ENCODE measurements at places on chromosomes 13 and 19.

- DNase-seq, result peak; percentile 74
Observed at GRCh38 chr13:98033277-98034247, 80.1 kb downstream of the IPO5 start.

- no peak for DNase-seq
Observed at GRCh38 chr19:47188507-47189033, 42.4 kb downstream of the BBC3 start.

DNA sequence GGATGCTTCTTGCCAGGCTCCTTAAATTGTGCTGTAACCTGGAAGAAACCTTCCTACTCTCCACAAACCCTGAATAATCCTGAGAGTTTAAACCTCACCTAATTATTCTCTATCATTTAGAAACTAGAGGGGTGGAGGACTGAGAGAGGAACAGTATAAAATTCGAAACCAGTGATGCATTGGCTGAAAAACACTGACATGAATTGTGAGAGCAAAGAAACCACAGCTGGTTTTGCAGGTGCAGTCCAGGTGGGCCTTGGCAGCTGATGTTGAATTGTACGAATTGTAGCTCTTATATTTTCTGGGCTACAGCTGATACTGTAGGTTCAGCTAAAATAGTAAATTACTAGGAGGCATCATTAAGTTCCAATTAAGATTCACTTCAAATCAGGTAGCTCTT, 227.0 kb upstream of the SLITRK5 start:
- no peak for DNase-seq

DNA sequence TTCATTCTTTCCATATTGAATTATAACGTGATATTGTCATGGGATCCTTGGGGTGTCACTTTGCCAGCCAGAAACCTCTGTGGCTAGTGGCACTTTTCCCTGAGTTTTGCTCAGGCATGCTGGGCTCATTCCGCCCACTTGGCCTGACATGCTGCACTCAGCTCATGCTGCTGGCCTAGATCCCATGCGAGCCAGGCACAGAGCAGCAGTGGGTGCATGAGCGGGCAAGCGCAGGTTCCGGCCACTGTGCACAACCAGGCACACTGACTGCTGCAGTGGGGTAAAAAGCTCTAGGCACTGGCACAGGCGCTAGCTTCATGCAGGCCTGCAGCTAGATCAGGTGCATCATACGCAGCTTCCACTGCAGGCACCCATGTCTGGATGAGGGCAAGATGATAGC, 221.2 kb downstream of the MAB21L1 start:
- DNase-seq, result no peak

DNA sequence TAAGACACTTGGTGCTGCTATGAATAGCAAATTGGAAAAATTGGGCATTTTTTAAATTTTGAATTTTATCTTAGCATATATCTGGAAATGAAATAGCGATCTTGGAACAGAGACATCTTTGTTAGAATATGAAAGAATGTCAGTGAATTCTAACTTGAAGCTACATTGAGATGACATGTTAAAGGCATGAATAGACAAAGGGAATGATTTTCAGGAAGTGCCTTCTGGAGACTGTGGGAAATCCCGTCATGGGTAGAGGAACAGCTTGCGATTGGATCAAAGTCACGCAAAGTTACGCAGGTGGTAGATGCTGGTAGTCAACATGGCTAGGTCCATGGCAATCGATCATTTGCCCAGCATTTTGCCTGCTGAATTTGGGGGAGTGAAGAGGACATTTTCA, 43.5 kb downstream of the LRCH1 start:
- no peak for DNase-seq

DNA sequence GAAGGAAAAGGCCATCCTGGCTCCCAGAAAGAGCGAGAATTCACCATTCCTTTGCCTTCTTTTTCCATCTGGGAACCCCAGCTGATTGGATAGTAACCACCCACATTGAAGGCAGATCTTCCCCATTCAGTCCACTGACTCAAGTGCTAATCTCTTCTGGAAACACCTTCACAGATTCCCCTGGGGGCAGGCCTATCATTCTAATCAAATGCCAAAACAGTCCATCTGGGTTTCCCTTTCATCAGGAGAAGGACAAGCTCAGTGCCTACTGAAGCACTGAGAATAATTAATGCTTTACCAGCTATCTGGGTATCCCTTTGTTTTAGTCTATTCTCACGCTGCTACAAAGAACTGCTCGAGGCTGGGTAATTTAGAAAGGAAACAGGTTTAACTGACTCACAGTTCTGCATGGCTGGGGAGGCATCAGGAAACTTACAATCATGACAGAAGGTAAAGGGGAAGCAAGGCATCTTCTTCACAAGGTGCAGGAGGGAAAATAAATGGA, 293.2 kb downstream of the ENOX1 start:
- DNase-seq, result no peak

DNA sequence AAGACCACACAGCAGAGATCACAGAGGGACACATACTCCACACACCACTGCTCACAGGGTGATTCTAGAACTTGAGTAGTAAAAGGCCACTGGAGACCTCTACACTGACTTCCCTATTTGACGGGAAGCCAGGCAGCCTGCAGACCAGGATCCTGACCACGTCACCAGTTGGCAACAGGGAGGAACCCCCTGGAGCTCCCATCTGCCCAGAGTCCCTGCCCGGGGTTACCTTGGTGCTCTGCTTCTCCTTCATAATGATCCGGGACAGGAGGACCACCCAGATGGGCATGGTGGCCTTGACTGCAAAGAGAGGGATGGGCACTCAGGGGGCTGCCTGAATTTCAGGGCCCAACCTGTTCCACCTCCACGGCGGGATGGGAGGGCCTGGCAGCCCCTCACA, 932 bp downstream of the SLC35E1 start:
- peak; percentile 46 for DNase-seq

DNA sequence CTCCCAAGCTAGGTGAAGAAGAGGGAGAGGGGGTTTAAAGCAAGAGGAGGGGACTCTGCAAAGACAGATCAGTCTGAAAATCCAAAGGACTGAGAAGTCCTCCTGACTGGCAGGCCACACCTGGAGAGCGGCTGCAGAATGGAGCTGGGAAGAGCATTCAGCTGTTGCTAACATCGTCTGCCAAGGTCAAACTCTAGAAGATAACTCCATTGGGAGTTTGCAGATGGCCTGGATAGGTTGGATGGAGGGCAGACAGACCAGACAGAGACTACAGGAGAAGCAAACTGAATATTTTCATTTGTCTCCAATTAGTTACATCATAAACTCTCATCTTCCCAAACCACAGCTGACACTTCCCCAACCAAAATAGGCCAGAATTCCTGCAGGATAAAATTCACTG, 19.9 kb upstream of the SHISA2 start:
- DNase-seq, result no peak

GRCh38 chr19:2451138-2451537, 5.6 kb downstream of the LMNB2 start:
- no peak for DNase-seq

DNA sequence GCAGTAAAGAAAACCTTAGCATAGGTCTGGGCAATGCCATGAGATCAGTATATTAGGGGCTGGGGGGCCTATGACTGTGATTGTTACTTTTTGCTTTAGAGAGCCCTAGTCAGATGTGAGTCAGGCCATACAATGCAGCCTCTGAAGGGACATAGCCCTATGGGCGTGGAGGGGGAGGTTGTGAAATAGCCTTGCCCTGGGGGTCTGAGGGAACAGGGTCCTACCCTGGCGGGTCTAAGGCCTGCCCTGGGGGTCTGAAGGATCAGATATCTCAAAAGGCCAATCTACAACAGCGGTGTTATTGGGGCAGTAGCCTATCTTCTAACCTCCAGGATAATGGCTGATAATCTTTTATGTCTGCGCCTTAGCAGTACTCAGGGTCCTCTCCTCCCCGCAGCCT, 13.8 kb upstream of the SLC1A5 start:
- no peak for DNase-seq

- DNase-seq, result no peak
Observed at GRCh38 chr13:108527844-108528243, 101.6 kb upstream of the MYO16 start.

DNA sequence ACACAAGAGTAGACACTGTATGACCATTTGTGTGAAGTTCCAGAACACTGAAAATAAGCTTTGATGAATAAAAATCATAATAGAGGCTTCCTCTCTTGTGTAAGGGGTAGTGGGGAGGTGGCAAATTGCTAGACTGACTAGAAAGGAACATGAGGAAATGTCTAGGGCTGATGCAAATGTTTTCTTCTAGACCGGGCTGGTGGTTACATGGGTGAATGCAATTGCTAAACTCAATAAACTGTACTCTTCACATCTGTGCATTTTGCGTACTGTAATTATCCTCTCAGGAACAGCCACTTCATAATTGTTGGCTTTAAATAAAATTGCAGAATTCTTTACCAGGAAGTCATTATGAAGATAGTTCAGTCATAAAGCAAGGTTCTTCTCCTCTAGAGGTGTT, 5.2 kb upstream of the KBTBD7 start:
- no peak for DNase-seq

DNA sequence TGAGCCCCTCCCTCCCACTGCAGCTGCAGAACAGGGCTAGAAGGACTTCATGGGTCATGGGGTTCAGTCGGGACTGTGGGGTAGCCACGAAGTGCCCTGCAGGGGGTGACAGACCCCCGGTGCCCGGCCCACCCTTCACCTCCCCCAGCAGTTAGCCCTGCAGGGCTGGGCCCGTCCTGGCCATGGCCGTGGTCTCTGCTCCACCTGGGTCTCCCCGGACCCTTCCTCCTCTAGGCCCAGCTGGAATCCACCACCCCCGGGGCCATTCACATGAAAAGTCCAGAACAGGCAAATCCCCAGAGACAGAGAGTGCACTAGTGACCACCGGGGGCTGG, 17.3 kb downstream of the MKNK2 start:
- DNase-seq, result no peak

GRCh38 chr13:73428706-73429105, 369.9 kb downstream of the KLF5 start:
- DNase-seq, result no peak

DNA sequence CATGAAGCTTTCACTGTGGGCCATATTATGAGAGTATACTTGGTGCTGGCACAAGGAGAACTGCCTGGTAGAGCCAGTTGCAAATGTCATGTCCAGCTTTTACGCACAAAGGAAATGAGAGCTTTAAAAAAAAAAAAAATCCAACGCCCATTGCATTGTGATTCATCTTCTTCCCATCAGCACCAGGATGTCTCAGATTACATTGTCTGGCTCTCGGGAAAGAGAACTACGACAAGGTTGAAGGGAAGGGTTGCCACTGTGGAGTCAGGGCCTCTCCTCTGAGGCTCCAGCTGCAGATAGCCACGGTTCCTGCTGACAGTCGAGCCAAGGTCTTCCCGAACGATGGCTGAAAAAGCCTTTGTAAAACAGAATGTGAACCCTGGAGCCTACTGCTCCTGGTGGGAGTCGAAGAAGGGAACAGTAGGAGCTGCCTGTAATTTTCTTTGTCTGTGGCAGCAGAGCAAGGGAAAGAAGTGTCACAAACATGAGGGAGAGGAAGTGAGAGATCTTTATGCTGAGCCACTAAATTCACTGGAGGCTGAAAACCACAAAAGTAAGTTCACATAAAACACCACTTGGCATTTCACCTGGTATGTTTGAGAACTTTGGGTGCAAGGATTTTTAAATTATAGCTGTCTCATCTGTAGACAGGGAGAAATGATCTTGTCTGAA, 704.7 kb downstream of the DIAPH3 start:
- peak; percentile 83 for DNase-seq

GRCh38 chr19:3224346-3225168, at the start of gene CELF5:
Gene CELF5, plus strand, starts transcription at chr19:3224661. Its CDS starts 79 bp downstream, at chr19:3224740.
- peak; percentile 48 for DNase-seq

DNA sequence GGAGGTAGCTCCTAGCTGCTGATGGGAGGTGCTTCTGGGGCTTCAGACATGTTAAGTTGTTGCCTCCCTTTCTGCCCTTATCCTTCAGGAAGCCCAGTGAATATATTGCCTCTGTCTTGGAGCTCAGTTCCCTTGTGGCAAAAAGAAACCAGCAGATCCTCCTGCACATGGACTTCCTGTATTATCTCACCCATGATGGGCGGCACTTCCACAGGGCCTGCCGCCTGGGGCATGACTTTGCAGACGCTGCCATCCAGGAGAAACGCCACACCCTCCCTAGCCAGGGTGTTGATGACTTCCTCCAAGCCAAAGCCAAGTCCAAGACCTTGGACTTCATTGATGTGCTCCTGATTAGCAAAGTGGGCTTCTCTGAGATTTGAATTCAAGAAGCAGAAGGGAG, 6.0 kb upstream of the CYP4F12 start:
- no peak for DNase-seq

GRCh38 chr13:41833201-41833600, 127.7 kb downstream of the VWA8 start:
- DNase-seq, result no peak

GRCh38 chr19:49801401-49801888, 11.6 kb downstream of the FUZ start:
- DNase-seq, result no peak

DNA sequence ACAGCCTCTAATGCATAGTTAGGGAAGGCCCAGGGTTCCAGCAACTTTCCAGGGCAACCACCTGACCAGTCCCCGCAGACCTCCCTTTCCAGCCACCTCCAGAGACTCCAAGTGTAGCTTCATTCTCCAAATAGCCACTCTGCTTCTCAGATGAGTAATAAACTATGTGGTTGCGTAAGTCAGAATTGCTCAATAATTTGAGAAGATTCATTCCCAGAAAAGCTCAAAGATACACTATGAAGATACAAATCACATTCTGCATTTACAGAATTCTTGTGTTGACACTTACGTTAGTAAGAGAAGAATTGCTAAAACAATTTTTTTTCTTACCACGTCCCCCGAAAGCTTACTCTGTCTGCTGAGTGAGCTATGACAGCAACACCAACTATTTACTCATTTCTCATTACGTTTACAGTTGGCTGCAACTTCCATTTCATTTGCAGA, 8.2 kb upstream of the LATS2 start:
- peak; percentile 97 for DNase-seq

- no peak for DNase-seq
Observed at GRCh38 chr19:3620145-3620816, 6.3 kb downstream of the CACTIN start.

DNA sequence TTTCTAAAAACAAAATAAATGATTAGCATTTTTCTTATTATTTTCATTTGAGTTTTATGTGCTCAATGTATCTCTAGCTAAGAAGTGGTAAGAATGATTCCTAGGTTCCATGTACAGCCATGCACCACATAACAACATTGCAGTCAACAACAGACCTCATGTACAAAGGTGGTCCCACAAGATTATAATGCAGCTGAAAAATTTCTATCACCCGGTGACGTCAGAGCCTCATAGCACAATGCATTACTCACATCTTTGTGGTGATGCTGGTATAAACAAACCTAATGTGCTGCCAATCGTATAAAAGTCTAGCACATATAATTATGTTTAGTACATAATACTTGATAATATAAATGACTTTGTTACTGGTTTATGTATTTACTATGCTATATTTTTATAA, 120.5 kb downstream of the SLC7A1 start:
- DNase-seq, result peak; percentile 50

All from fibroblast of skin of back (primary cell).